ENCODE measurements at places on chromosomes 11 and 22. TPM values are rescaled to one million over a fixed set of nuclear protein-coding genes. Genes with fewer than 3 reads are reported as not detected.
A peak's percentile ranks its signal among the peaks of the same experiment; 100 is the strongest.

DNA sequence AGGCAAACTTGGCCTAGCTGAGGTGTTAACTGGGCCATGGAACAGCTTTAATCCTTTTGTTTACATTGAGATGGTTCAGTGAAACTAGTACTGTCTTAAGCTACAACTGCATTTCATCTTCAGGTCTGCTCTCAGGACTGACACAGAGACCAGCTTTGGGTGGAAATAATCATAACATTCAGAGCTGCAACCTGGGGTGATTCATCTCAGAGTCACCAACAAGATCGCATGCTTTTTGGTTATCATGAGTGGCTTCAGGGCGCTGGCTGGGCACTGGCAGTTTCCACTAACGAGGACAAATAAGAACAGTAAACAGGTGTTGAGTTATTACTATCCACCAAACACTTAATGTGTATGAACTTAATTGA is 60.9 kb upstream of the PAX6 start:
- DNase-seq, result no peak
- H3K4me3 ChIP-seq, result no peak overlapping the region
- peaks cover 51% of the 10 kb centered on the region for H3K4me1 ChIP-seq
- H3K27ac ChIP-seq, result no peak overlapping the region

DNA sequence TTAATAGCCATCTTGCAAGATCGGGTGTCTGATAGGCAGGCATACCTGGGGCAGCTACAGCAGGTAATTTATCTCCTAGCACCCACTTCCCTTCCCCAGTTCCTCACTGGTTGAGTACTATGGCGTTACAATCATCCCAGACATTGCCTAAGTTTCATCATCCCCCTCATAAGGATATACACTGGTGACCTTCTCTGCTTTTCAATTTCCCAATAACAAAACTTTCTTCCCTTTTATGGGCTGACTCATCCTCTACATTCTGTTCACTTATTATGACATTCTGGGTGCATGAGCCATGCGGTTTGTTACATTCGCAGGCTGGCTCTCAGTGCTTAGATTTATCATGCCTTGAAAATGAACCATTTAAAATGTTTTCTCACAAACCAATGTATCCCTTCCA is 5.0 kb upstream of the MRPL11 start:
- no peaks in the 10 kb centered on the region for H3K4me1 ChIP-seq
- H3K27me3 ChIP-seq, result no peaks in the 10 kb centered on the region
- H3K27ac ChIP-seq, result no peak overlapping the region
- H3K4me3 ChIP-seq, result no peak overlapping the region
- no peaks in the 10 kb centered on the region for H3K36me3 ChIP-seq

DNA sequence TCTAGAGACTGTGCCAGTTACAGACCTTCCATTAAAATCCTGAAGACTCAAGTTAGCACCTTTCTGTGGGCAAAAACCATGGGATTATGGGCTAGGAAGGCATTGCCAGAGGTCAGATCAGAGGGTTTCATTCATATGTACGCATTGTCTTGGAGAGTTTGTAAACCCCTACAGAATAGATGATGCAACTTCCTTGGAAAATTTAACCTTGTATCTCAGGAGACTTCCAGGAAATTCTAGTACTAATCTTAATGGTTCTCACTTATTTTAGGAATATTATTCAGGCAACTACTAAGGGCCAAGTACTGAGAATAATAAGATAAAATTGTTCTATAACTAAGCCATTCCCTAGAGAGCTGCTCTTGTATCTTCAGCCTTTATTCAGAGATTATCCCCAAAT is 6.9 kb downstream of the OLFML1 start:
- no peak for DNase-seq
- H3K27ac ChIP-seq, result no peak overlapping the region
- H3K36me3 ChIP-seq, result no peaks in the 10 kb centered on the region

DNA sequence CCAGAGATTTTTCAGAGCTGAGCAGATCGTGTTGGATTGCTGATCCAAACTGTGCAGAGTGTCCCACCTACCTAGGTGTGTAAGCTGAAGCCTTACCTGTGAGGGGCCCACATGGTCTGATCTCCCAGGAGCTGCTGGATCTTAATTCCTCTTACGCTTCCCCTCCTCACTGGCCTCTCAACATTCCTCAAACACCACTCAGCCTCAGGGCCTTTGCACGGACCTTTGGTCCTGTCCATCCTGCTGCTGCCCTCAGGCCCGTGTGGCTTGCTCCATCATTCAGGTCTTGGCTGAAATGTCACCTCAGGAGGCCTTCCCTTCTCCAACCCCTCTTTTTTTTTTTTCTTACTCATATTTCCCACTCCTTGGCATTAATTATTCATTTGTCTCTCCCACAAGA is 21.1 kb upstream of the RAB1B start:
- no peaks in the 10 kb centered on the region for H3K27me3 ChIP-seq
- H3K36me3 ChIP-seq, result no peaks in the 10 kb centered on the region
- DNase-seq, result no peak
- H3K4me1 ChIP-seq, result no peaks in the 10 kb centered on the region
- H3K27ac ChIP-seq, result no peak overlapping the region
- no peak overlapping the region for H3K4me3 ChIP-seq

- H3K4me3 ChIP-seq, result no peak overlapping the region
- H3K27ac ChIP-seq, result no peak overlapping the region
- no peaks in the 10 kb centered on the region for H3K36me3 ChIP-seq
- DNase-seq, result no peak
These were observed 594.6 kb downstream of the TBC1D22A start for GRCh38 chr22:47357086-47357485.

DNA sequence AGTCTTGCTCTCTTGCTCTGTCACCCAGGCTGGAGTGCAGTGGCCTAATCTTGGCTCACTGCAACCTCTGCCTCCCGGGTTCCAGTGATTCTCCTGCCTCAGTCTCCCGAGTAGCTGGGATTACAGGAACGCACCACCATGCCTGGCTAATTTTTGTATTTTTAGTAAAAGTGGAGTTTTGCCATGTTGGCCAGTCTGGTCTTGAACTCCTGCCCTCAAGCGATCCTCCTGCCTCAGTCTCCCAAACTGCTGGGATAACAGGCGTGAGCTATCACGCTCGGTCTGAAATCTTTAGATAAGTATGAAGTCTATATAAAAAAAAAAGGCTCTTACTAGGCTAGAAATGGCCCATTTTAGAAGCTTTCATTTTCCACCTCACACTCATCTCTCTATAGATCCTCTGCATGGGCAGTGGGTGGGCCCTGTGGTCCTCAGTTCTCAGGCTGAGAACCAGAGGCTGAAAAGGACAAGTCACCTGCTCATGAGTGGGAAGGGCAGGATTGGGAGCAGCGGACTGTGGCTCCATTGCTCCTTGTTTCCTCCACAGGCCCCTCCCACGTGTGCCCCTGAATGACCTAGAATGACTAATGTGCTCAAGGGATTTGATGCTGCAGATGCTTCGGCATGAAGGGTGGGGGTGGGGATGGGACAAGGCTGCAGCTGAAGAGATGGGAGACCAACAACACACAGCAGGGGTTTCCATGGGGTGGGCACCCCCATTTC is 19.8 kb upstream of the PRAME start:
- no peaks in the 10 kb centered on the region for H3K36me3 ChIP-seq
- no peak for DNase-seq
- no peak overlapping the region for H3K4me3 ChIP-seq
- no peaks in the 10 kb centered on the region for H3K4me1 ChIP-seq

DNA sequence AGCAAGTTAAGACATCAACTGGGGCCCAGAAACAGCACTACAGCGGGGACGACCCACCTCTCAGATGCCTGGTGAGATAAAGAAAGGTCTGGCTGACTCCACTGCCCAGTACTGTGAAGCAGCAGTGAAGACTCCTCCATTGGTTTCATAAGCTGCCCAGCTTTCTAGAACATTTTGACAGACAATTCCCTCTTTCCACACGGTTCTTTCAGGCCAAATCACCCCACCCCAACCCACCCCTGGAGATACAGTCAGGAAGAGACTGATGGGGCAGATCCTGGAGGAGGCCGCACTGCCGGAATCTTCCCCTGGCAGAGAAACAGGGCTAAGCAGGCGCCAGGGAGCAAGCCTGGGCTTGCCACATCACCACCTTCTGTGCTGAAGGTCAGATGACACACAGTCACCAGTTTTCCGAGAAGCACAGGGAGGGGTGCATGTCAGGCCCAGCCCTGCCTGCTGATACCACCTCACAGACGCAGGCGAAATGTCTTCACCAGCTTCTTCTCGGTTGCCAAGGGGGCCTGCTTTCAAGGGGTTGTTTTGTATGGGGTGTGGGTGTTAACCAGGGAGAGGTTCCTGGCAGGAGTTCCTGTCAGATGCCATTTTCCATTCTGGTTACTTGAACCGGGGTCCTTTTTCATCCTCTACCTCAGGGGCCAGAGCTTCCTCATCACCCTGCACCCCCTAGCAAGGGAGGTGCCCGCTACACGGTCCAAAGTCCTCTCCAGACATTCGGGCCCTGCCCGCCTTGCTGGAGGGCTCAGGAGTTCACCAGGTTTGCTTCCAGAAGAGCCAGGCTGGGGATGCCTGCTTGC is 1.4 kb upstream of the NEAT1 start:
- DNase-seq, result peak; percentile 39
- H3K27me3 ChIP-seq, result no peaks in the 10 kb centered on the region
- H3K4me1 ChIP-seq, result peaks cover 50% of the 10 kb centered on the region
- peak overlapping the region; percentile 32 for H3K27ac ChIP-seq
- H3K4me3 ChIP-seq, result peak overlapping the region; percentile 61

DNA sequence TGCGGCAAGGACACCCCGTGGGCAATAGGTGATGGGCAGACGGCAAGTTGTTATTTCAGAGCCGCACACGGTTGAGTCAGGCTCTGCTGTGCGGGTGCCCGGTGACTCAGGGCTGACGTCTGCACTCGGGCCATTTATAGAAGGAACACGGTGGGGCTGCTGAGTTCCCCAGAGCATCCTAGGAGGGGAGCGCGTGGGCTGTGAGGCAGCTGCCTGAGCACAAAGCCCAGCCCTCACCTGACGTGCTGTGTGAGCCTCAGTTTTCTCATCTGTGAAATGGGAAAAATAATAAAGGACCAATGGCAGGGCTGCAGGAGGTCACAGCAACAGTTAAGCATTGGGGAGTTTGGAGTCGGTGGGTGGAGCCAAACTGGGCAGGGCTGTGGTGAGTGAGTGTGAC is 11.3 kb upstream of the RHOD start:
- H3K27me3 ChIP-seq, result no peaks in the 10 kb centered on the region
- no peak for DNase-seq
- H3K4me3 ChIP-seq, result no peak overlapping the region
- no peaks in the 10 kb centered on the region for H3K4me1 ChIP-seq

GRCh38 chr11:75330291-75330690 is 21.2 kb downstream of the ARRB1 start:
- no peak overlapping the region for H3K27ac ChIP-seq
- H3K36me3 ChIP-seq, result no peaks in the 10 kb centered on the region
- no peak for DNase-seq
- H3K4me3 ChIP-seq, result no peak overlapping the region
- no peaks in the 10 kb centered on the region for H3K27me3 ChIP-seq

DNA sequence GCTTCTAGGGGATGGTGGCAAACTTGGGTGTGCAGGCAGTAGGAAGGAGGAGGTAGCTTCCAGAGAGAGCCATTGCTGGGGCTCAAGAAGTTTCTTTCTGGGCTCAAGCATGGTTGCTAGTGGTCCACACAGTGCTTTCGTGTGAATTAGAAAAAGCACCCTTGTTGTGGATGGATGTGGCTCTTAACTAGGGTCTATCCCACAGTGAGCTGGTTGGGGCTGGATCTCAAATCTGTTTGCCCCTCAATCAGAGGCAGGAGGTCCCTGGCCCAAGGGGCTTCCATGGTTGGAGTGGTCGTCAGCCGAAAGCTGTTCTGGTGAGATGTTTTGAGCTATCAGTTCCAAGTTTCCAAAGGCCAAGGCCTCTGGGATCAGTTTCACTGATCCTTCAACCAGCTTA is 35.0 kb downstream of the ZBTB16 start:
- no peaks in the 10 kb centered on the region for H3K27me3 ChIP-seq
- no peak for DNase-seq
- peaks cover 66% of the 10 kb centered on the region for H3K4me1 ChIP-seq
- H3K27ac ChIP-seq, result no peak overlapping the region

DNA sequence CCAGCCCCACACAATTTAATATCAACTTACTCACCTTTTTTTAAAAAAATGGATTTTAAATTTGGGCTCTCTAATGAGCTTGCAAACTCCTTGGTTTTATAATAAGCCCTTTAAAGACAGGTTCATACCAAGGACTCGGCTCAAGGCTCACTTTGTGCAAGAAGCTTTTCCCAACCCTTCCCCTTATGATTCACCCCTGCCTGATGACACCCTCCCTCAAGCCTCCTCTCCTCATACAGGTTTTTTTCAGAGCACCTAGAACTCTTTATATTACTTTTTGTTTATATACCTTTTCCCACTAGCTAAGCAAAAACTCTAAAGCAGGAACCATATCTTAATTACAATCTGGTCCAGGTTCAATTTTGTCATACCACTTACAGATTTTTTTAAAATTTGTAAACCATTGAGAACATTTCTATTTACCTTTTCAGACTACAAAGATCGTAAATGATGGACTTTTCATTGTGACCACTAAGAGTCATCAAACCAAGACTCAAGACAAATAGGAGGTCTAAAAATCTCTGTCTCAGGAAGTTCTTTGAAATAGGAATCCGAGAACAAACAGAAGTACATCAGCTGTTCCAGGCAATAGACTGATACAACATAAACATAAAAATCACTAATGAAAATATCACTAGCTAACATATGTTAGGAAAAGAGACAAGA is 13.1 kb upstream of the EXPH5 start:
- H3K36me3 ChIP-seq, result no peaks in the 10 kb centered on the region
- H3K4me3 ChIP-seq, result no peak overlapping the region
- no peaks in the 10 kb centered on the region for H3K4me1 ChIP-seq
- no peak overlapping the region for H3K27ac ChIP-seq
- DNase-seq, result no peak

DNA sequence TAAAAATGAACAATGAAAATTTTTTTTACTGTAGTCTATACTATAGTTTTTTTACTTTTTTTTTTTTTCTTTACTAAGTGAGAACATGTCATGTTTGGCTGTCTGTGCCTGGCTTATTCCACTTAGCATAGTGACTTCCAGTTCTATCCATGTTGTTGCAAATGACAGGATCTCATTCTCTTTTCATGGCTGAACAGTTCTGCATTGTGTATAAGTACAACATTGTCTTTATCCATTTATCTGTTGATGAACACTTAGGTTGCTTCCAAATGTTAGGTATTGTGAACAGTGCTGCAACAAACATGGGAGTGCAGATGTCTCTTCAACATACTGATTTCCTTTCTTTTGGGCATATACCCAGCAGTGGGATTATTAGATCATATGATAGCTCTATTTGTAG is 88.1 kb upstream of the CCDC90B start:
- H3K4me3 ChIP-seq, result no peak overlapping the region
- no peaks in the 10 kb centered on the region for H3K4me1 ChIP-seq
- no peak for DNase-seq
- H3K27me3 ChIP-seq, result no peaks in the 10 kb centered on the region

NRXN2 gene
- 9.2 TPM for total RNA-seq

Data from neural progenitor cell (in vitro differentiated cells).